ENCODE measurements at places on chromosomes 7 and 10.

DNA sequence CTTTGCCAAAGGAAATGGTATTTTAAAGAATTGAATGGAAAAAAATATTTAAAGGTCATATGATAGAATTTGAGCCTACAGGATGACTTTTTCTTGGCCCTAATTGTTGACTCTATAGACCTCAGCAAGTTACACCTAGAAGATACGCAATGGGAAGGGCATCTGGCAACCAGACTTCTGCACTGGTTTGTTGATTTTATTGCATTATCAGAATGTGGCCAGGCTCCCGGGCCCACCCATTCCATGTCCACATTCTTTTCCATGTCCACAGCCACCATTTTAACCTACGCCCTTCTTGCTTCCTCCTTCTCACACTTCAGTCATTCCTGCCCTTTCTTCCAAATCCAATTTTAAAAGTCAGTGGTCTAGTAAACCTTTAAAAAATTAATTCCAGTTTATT lies 738.4 kb downstream of the SUGCT start:
- DNase-seq, result no peak

GRCh38 chr7:101368422-101369165 lies 5.9 kb downstream of the COL26A1 start:
- no peak for DNase-seq

- DNase-seq, result no peak
Measured at GRCh38 chr7:125025620-125026019, 96.0 kb upstream of the POT1 start.

GRCh38 chr10:19252531-19252930 lies 203.9 kb downstream of the MALRD1 start:
- no peak for DNase-seq

DNA sequence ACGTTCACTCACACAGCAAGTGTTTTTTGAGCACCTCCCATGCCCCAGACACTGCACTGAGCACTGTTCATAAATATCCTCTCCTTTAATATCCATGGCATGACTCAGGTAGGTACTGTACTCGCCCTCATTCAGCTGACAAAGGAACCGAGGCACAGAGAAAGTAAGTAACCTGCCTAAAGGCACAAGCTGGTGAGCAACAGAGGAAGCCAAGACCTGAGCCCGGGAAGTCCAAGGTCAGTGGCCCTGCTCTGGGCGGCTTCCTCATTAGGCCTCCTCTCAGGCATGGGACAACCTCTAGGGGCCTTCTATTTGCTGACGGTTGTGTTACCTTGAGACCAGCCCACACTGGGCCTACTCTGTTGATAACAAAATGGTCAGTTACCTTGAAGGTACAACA lies 45.1 kb upstream of the EZH2 start:
- no peak for DNase-seq

- peak; percentile 81 for DNase-seq
Measured at GRCh38 chr10:14601872-14602725, 172.6 kb downstream of the FAM107B start.

DNA sequence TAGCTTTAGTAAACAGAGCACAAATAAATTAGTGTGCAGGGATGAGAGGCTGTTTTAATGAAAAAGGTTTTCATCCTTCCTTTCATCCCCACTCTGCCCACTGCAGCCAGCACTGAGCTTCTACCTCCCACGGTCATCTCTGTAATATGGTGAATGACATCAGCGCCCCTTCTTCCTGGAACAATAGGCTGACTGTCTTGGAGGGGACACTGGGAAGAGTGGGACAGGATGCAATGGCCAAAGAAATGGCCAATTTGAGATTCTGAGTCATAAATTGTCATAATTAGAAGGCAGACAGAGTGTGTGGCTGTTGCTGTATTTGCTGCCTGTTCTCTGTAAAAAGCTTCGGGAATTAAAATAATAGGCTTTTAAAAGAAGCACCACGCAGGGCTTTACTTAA lies 126.7 kb upstream of the CALN1 start:
- DNase-seq, result no peak

- no peak for DNase-seq
Measured at GRCh38 chr10:72407471-72407870, 52.8 kb upstream of the DNAJB12 start.

- DNase-seq, result no peak
Measured at GRCh38 chr10:33596422-33596821, 262.0 kb upstream of the NRP1 start.

DNA sequence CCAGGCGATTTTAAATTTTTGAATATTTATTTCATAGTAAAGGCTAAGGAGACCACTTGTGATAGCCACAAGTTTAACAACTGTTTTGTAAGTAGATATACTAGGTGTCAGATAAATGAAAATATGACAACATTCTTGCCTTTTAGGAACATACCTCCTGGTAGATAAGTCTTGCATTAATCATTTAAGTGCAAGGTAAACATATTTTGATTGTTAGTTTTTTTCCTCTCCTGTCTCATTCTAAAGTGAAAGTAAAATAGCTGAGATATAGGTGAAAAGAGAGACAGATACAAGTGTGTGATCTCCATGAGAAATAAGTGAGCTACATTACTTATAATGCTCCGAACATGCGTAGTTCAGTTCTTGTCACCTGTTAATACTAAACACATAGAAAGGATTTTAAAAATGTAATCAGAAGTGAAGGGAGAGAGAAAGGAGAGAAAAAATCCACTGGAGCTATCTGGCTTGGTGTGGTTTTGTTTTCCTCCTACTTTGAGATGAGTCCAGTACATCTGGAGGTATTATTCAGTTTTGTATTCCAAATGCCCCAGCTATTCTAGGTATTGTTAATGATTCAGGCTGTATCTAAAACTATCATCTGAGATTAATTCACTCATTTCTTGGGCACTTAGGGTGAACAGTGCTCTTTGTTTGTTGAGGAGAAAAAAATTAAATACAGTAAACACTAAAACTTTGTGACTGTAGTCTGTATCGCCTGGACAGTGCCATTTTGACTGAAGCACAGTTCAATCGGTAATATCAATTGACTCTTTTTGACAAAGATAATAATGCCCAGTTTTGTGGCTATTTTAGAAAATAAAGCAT lies 21.2 kb downstream of the GLCCI1 start:
- no peak for DNase-seq

DNA sequence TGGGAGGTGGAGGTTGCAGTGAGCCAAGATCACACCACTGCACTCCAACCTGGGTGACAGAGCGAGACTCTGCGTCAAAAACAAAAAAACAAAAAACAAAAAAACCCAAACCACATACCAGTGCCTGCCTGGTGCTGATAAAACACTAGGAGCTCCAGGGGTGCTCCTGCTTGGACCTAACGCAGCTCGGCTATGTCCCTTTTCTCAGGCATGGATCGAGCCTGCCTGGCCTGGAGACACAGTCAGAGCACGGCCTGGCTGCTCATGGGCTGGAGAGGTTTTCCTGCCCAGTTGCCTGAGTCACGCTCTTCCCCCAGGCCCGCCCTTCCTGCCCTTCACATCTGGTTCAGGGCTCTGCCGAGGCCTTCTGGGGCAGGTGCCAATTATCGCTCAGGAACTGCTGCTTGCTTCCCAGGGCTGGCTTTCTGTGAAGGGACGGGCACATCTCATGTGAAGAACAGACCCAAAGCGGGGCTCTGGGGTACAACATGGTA lies 12.6 kb upstream of the NPFFR1 start:
- peak; percentile 83 for DNase-seq

DNA sequence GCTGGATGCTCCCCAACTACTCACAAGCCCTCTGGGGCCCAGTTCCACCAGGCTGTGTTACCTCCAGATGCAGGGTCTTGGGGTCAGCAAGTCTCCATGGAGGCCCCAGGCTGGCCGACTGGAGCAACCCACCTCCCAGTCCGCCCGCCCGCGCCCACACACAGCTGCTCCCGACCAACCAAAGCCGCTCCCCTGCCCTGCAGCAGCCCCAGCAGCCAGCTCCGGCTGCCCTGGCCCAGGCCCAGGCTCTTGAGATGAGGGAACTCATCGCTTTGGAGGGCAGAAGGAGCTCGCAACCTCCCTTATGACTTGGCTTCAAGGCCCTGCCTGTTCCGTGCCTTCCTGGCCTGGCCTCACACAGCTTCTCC lies 47.2 kb downstream of the LRRC20 start:
- no peak for DNase-seq

- no peak for DNase-seq
Measured at GRCh38 chr10:12198156-12198555, 2.2 kb downstream of the CDC123 start.

- no peak for DNase-seq
Measured at GRCh38 chr7:145360511-145361100, 524.8 kb upstream of the TPK1 start.

DNA sequence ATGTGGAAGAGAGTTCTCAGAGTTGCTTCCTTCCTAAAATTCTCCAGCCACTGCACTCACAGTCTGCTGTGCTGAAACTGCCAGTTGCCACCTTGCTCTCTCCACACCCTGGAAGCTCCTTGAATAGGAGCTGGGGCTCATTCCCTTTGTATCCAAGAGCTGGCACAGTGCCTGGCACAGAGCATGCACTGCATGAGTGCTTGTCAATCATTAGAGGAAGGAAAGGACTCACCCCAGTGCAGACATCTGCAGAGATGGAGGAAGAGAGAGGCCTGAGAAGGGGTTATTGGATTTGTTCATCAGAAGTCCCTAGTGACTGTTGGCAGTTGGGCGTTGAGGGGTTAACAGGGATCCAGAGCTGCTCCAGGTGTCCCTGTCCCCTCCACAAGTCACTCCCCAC lies 41.7 kb upstream of the DUSP5 start:
- DNase-seq, result no peak

DNA sequence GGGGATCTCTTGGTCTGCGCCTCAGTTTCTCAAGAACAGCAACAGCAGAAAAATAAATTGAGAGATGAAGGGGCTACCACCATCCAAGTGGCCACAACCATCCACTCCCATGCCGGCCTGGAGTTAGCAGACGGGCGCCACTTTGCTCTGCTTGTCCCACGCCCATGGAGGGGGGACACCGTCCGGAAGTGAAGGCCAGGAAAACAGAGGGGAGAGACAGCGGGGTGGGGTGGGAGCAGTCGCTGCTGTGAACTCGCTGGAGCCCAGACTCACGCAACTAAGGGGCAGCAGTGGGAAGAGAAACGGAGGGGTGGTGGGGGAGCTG lies 135.4 kb downstream of the KIF20B start:
- DNase-seq, result no peak

GRCh38 chr7:2775376-2775775 lies 68.7 kb downstream of the GNA12 start:
- DNase-seq, result no peak

DNA sequence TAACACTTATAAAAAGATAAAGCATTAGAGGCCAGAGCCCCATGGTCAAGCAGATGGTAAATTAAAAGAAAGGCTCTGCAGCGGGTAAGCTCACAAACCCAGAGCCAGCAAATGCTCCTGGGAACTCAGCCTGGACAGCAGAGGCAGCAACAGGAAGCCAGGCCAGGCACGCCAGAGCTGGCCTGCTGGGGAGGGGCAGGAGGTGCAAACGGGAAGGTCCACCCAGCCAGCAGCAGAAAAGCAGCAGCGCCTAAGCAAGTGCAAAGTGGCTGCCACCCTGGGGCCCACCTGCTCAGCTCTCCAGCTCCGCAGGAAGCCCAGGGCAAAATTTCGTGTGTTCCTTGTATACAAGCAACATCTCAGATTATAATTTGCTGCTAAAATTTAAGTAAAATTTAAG lies 82.7 kb upstream of the GPR22 start:
- peak; percentile 44 for DNase-seq

DNA sequence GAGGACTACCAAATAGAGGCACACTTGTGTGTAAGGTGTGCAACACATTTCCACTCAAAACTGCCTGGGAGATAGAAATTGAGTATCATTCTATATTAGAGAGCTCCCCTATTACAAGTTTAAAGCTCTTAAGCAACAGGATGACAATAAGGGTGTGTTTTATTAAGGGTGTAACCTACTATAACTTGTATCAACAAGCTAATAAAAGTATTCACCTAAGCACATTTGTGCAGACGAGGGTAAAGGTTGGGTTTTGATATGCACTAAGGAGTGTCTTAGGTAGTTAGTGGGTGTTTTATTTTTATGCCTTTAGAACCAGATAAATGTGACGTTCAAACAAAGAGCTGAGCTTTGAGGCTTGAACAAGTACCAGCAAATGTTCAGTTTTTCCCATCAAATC lies 2.8 kb upstream of the FAM53B start:
- DNase-seq, result no peak

DNA sequence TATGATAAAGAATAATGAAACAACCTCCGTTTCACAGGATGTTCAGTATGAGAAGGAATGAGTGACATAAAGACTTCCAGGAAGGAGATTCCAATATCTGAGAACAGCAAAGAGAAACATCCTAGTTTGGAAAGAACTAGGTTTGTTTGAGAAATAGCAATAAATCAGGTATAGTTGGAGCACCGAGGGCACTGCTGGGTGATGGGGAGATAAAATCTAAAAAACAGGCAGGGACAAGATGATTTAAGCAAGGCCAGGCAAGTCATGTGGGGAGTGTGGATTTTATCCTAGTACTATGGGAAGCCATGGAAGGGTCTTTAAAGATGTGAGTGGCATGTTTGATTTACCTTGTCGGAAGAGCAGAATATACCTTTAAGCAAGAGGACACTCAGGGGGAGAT lies 169.7 kb downstream of the SPAG6 start:
- no peak for DNase-seq

DNA sequence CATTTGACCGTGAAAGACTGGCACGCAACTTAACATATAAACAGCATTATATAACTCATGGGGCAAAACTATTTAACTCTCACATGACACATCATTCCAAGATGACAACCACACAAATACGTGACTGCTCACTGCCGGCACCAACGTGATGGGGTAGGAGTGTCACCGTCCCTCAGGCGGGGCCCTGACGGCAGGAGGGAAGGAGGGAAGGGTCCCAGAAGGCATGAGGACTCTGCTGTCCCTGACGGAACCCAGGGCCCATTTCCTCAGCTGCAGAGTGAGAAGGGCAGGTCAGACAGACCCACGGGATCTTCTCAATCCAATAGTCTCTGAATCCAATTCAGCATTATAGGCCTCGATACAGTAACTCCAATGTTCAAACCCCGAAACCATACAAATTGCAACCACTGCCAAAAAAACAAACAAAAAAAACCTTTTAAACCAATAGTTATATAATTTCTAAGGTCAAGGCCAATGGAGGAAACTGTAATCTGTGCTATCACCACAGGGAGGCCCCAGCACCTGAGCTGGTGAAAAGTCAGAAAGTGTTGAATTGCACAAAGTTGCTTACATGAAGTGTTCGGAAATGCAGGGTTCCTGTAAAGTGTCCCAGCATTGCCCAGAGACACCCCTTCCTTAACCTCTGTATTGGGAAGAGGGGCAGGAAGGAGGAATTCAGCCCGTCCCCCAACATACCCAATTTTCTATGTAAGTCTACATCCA lies 137.4 kb downstream of the TNS3 start:
- peak; percentile 20 for DNase-seq

DNA sequence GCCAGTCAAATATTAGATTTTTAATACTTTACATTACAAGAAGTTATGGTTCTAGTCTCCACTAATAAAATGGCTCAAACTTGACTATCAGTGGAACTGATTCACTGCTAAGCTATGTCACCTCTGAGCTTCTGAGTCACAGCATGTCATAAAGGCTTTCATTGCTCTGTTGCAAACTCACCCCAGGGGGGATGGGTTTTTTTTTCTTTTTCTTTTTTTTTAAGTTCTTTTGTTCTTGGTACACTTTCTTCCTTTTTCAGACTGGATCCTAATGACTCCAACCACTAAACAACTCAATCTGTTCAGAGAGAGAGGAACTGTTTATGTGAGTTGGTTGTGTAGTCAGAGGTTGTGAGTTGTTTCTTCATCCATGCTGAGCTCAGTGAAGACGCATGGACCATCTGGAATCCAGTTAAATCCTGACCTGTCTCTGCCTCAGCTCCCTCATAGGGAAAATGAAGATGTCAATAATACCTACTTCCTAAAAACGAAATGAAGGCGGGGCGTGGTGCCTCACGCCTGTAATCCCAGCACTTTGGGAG lies 11.0 kb downstream of the MYOF start:
- peak; percentile 98 for DNase-seq

GRCh38 chr10:88642963-88643362 lies 21.3 kb upstream of the LIPF start:
- peak; percentile 57 for DNase-seq
